ENCODE measurements at places on chromosomes 4 and X.

- DNase-seq = no peak
Measured at GRCh38 chr4:13543839-13544605, at the start of gene NKX3-2. TSS of gene NKX3-2 (minus strand) at chr4:13544508. CDS start at chr4:13544414, 94 bp downstream.

DNA sequence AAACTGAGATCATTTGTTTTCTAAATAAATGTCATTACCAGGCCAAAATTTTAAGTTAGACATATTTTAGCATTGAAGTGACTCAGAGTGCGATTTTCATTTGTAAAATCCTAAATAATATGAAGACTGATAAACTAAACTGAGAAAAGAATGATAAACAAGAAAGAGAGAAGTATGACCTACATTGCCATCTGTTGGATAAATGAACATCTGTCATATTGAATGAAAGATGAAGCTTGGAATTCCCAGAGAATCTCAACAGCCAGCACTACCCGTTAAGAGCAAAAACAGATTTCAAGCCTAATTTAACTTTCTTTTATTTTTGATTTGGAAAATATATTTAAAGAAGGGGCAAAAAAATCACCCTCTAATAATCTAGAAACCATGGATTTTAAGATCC is 591.0 kb upstream of the ATOH1 start:
- DNase-seq = no peak

GRCh38 chr4:141909541-141909940 is 273.2 kb downstream of the IL15 start:
- no peak for DNase-seq

DNA sequence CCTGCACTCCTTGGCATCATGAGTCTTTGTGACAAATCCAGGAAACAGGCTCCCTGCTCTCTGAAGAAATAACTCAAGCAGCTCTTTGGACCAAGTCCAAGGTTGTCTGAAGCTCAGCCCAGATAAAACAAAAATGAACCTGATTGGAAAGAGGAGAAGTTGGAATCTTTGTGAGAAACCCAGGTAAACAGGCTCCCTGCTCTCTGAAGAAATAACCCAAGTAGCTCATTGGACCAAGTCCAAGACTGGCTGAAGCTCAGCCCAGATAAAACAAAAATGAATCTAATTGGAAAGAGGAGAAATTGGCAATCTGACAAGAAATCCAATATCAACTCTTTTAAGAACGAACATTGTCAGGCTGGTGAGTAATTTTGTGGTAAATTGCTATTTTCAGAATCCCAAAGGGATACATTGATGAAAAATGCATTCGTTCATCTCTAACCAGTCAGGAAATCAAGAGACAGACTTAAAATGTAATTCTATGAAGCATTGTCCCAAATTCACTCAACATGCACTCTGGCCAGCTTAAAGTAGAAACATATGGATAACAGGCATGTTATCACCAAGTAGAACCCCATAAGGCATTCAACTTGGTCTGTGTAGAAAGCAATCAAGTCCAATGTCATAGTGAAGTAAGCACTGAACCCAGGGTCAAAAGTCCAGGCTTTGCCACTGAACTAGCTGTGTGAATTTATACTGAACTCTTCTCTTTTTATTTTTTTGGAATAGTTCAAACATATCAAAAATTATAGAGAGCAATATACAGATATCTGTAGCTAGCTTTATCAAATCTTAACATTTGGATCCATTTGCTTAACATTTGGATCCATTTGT is 16.8 kb upstream of the NFXL1 start:
- no peak for DNase-seq

DNA sequence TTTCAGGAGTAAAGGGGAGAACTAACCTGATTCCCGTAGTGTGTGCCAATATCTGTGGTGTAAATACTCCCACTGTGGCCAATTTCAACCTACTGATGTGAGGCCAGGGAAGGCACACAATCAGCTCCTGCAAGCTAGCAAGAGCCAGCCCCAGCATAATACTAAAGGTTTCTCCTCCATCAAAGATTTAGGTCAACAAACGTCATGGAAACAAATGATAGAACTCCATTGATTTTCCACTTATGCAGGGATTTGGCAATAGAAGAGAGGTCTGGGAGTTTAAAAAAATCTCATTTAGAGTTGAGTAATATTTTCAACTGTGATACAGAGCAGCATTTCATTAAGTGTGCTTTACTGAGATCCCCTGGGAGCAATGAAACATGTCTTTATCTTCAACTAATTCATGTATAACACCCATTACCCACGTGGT is 15.8 kb upstream of the VEGFD start:
- DNase-seq = no peak

- no peak for DNase-seq
Measured at GRCh38 chrX:20265221-20265725, 1.4 kb downstream of the RPS6KA3 start.

GRCh38 chr4:55947254-55947882 is 1.4 kb upstream of the CEP135 start:
- DNase-seq = peak; percentile 88

GRCh38 chr4:150078579-150079080 is 385 bp downstream of the DCLK2 start:
- peak; percentile 64 for DNase-seq

GRCh38 chrX:40471965-40472648 is 108.7 kb upstream of the ATP6AP2 start:
- peak; percentile 44 for DNase-seq

GRCh38 chr4:142700531-142700930 is 145.6 kb downstream of the INPP4B start:
- DNase-seq = no peak

- DNase-seq = no peak
Measured at GRCh38 chr4:71473541-71474240, 134.9 kb downstream of the SLC4A4 start.

DNA sequence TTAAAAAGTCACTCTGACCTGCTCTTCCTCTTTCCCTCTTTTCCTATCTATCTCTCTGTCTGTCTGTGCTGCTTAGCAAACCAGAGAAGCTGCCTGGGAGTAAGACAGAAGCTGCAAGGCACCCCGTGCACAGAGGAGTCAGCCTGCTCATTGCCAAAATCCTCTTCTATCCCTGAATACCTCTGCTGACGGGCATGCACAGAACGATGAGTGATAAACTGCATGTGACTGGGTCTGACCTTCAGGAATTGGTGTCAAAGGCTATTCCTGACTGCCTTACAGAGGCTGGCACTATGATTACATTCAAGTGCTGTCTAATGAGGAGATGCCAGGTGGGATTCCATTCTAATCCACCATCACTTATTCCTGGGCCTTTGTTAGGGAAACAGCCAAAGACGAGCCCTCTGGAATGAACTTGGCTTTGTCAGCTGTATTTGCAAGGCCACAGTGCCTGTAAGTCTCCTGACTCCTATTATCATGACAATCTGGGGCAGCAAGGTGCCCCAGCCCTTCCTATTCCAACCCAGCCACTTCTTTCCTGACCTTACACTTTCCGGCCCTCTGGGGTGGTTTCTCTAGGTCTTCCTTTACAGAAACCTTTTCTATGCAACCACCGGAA is 45.4 kb upstream of the CTAG2 start:
- no peak for DNase-seq

GRCh38 chr4:4947721-4948120 is 71.5 kb downstream of the CYTL1 start:
- DNase-seq = no peak

DNA sequence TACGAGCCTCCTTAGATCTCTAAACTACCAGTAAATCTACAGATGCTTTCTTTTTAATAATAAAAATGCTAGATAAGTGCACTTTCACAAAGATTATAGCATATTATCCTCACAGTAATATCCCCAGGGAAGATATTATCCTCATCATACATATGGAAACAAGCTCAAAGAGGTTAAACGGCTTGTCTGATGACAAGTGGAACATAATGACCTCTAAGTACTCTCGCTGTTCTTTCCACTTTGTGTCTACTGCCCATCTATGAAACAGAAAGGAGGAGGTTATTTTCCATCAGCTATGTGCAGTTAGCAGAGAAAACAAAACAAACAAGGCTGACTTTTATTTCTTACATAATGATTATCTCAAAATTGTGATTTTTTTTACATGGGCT is 42.8 kb upstream of the PRDM8 start:
- DNase-seq = no peak

DNA sequence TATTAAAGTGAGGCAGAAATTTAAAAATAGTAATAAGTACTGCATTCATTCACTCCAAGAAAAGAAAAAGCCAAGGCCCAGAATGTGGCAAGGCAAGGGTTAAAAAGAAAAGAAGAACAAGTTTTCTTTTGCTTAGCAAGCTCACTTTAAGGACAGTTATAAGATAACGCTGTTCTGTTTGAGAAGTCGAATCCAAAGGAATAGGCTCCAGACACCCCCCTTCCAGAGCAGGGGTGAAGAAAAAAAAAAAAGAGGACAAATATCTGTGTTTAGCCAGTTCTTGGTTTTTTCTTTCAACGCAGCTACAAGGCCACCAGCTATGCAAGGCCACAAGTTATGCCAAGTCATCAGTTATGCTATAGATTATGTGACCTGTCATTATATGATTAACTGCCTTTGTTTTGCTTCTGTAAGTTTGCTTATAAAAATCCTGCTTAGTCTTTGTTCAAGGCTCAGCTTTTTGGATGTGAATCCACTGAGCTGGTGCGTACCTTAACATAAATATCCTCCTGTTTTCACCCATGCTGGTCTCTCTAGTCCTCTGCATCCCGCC is 1.4 kb downstream of the GRK4 start:
- DNase-seq = no peak

DNA sequence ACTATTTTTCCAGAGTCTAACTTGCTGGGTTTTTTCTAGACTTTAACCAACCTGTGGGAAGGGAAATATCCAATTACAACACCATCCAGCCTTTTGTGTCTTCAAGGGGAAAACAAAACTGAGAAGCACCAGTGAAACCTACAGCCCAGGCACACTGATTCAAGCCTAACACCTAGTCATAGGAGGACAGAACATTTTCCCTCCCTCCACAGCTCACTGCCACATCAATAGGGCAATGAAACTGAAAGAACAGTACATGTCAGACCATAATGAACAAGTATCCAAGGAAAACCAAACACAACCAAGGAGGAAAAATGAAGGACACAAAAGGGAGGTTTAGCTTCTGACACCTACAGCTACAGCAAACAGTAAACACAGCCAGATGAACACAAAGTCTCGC is 17.6 kb downstream of the MAGEA8 start:
- DNase-seq = no peak

GRCh38 chr4:174764105-174764729 is 64.8 kb downstream of the GLRA3 start:
- peak; percentile 61 for DNase-seq

DNA sequence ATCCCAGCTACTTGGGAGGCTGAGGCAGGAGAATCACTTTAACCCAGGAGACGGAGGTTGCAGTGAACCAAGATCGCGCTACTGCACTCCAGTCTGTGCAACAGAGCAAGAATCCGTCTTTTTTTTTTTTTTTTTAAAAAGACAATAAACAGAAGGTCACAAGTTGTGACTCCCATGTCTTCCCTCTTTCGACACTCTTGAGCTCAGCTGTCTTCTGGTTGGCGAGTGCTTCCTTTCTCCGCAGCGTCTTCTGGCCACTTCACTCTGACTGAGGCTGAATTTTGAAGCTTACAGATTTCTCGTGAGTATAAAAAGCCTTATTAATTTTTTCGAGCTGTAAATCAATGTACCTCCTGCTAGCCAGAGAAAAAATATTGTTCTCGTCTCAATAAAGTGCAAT is 124.9 kb downstream of the STOX2 start:
- no peak for DNase-seq

- no peak for DNase-seq
Measured at GRCh38 chrX:78213331-78213730, 73.9 kb upstream of the TAF9B start.

DNA sequence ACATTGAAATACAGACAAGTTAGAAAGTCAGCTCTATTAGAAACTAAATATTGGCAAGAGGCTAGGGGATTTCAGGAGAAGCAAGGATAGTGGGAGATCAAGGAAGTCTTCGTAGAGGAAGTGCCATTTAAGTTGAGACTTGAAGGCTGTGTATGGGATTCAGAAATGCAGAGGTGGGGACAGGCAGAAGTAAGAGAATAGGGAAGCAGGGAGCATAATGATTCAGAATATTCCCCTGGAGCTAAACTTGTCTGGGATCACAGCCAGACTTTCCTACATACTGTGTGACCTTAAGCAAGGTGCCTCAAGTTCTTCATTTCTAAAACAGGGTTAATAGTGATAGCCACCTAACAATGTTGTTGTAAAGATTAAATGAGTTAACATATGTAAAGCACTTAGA is 108.8 kb downstream of the DDIT4L start:
- DNase-seq = no peak

- no peak for DNase-seq
Measured at GRCh38 chr4:126046081-126046614, 731.4 kb downstream of the FAT4 start.

DNA sequence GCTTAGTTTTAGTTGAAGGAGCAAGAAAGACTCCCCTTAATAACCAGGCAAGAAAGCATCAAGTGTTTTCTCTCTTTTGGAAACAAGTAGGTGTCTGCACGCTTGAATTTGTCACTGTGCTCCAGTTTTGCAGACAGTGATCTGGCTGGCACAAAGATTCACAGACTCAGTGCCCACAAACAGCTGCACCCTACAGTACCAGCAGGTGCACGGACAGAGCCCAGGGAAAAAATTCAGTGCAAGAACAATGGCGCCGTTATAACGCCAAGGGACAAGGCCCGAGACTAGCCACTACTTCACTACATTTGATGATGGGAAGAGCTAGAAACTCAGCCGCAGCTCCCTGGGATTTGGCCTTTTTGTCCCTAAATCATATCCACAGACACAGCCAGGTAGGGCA is 56.0 kb downstream of the ZNF827 start:
- DNase-seq = no peak

- DNase-seq = no peak
Measured at GRCh38 chr4:182862141-182862875, 54.9 kb downstream of the DCTD start.

DNA sequence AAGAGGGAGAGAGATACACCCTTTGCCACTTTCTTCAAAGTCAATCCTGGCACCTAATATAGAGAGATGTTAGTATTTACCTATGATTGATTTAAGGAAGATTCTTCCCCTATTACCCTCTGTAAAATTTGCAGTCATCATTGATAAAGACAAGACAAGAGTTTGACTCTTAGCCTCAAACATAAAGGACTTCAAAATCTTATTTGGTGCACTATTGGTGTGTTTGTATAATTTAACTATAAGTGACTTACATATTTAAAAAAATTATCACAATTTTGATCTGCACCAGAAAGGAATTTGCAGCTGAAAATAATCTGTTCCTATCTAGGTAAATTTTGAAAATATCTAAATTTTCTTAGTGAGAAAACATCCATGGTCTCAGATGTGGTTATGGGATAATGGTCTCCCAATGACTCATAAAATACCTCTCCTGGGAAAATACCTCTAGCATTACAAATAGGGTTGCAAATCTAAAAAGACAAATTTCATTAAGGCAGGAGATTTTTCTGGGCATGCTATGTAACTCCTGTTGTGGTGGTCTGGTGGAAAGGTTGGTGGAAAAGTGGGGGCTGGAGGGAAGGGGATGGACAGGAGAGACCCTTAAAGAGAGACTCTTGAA is 173.6 kb upstream of the MED14 start:
- DNase-seq = no peak

Measured in T47D (cell line).